ENCODE measurements at places on chromosomes 2 and 18.

- peak; percentile 3 for DNase-seq
Observed at GRCh38 chr2:20015482-20016083, 3.1 kb upstream of the MATN3 start.

GRCh38 chr2:226489775-226490541, 309.7 kb downstream of the IRS1 start:
- no peak for DNase-seq

DNA sequence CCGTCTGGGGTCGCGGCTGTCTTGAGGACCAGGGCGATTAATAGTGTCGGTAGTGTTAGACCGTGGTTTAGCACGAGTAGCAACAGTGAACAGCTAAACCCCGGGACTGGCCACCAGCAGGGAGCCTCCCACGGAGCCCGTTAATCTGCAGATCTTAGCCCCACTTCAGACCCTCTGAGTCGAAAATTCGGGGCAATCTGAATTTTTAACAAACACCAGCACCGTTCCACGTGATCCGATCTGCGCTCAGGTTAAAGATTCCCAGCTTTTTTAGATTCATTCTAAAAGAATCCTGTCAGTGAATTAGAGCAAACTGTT, 479 bp upstream of the ATP5F1A start:
- no peak for DNase-seq

DNA sequence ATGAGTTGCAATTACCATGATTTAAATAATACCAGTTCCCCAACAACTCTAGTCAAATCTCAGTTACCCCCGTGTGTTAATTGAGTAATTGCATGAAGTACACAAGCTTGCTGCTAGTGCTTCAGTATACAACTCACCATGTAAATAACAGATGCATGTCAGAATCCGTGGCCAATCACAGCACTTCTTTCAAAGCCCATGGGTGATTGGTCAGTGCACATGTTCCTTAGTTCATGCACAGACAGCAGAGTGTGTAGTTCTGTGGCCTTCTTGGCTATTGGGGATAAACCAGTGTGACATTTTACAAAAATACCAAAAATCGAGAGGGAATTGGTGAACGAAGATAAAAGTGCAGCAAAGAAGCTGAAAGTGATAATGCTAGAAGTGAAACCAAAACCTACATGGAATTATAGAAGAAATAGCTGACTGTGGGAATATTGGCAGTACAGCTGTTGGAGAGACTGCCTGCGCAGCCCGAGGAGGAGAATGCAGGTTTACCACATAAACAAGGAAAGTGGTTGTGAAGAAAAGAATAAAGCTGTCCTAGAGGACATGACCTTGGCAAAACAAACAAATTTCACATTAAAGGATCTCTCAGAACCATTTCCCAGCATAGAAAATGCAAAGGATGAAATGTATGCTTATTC, 59.4 kb downstream of the NEDD4L start:
- DNase-seq = no peak

DNA sequence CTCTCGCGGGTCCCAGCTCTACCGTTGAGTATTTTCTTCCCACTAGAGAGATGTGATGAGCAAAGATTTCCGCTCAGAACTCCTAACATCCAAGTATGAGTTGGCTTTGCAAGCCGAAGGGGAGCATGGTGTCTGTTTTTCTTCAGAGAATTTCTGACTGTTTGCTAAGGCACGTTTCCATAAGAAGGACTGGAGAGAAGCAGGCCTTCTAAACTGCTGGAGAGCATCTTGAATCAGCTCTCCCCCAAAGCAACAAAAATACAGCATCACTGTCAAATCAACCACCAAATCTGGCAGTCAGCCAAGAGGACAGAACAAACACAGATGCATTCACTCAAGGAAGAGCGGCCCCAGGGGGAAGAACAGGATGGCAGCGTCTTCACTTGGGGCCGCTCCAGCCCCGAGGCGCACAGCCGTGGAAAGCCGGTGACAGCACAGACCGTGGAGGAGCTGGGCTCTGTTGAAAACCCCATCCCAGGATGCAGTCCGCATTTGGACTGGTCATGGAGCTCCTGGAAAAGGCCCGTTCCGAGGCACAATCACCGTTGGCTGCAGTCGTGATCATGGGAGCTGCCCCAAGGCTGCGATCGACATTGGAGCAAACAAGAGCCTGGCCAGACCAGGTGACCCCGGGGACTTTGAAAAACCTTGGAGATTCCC, 101.4 kb downstream of the NFATC1 start:
- DNase-seq = no peak

- DNase-seq = no peak
Observed at GRCh38 chr2:25131567-25132298, 36.6 kb downstream of the POMC start.

GRCh38 chr2:102137138-102137537, 5.4 kb upstream of the IL1R1 start:
- DNase-seq = no peak

GRCh38 chr18:24089076-24089475, 49.8 kb upstream of the CABYR start:
- DNase-seq = no peak

GRCh38 chr2:209322041-209322440, 101.8 kb upstream of the MAP2 start:
- DNase-seq = no peak

- no peak for DNase-seq
Observed at GRCh38 chr2:48306409-48307284, 223.3 kb upstream of the STON1 start.

GRCh38 chr2:221596192-221596591, 24.1 kb upstream of the EPHA4 start:
- no peak for DNase-seq

GRCh38 chr2:39455826-39456225, 18.7 kb upstream of the MAP4K3 start:
- no peak for DNase-seq
